NCI-H1436 (cell line): ENCODE measurements at places on chromosomes 11 and 22.

GRCh38 chr22:46297151-46297812 lies 612 bp downstream of the GTSE1 start:
- DNase-seq = no peak

DNA sequence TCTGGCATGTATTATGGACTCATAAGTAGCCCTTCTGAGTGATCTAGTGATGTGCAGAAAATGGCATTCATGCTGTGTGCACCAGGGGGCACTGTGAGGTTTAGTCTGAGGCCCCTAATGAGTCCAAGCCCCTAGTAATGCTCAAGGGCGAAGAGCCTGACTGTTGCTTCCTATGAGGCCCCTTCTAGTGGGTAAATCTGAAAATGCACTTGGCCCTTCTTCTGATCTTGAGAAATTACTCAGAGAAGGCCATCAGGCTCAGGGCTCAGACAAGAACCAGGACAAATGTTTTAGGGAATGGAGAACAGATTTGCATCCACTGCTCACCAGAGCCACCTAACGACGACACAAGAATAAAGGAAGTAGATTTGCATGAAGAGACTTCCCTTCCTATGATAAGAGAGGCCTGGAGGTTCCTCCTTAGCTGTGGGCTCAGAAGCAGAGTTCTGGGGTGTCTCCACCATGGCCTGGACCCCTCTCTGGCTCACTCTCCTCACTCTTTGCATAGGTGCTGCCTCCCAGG lies 75.8 kb downstream of the GGTLC2 start:
- DNase-seq = no peak

- no peak for DNase-seq
These were observed 1.8 kb downstream of the GAS2 start for GRCh38 chr11:22668005-22668796.

DNA sequence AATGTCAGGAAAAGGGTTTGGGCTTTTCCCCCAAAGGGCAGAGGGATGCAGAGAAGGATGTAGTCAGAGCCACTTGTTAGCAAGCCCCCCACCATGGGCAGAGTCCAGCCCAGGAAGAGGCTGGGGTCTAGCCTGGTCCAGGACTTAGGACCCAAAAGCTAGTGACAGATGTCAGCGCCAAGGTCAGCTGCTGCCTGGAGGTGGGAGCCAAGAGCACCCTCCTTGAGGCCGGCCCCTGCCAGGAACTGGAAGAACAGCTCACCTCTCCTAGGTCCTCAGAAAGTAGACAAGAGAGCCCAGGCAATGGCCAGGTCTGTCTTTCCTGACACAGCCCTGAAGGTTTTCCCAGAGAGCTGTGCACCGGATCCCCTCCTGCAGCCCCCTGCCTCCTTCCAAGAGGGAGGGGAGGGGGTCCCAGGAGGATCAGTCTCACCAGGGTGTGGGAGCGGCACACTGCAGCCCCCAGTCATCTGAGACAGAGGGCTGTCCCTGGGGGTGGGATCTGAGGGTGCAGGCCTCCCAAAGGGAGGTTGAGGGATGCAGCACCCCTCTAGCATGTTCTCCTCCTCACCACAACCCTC lies 14.6 kb upstream of the ARHGEF17 start:
- DNase-seq = no peak

GRCh38 chr11:25159341-25159740 lies 662.5 kb downstream of the LUZP2 start:
- DNase-seq = no peak

- DNase-seq = no peak
These were observed 38.7 kb downstream of the MRTFA start for GRCh38 chr22:40597526-40598430.

- no peak for DNase-seq
These were observed 32.8 kb upstream of the SLC22A12 start for GRCh38 chr11:64558065-64558745.

- DNase-seq = peak; percentile 12
These were observed 29.2 kb downstream of the SC5D start for GRCh38 chr11:121321614-121322243.

DNA sequence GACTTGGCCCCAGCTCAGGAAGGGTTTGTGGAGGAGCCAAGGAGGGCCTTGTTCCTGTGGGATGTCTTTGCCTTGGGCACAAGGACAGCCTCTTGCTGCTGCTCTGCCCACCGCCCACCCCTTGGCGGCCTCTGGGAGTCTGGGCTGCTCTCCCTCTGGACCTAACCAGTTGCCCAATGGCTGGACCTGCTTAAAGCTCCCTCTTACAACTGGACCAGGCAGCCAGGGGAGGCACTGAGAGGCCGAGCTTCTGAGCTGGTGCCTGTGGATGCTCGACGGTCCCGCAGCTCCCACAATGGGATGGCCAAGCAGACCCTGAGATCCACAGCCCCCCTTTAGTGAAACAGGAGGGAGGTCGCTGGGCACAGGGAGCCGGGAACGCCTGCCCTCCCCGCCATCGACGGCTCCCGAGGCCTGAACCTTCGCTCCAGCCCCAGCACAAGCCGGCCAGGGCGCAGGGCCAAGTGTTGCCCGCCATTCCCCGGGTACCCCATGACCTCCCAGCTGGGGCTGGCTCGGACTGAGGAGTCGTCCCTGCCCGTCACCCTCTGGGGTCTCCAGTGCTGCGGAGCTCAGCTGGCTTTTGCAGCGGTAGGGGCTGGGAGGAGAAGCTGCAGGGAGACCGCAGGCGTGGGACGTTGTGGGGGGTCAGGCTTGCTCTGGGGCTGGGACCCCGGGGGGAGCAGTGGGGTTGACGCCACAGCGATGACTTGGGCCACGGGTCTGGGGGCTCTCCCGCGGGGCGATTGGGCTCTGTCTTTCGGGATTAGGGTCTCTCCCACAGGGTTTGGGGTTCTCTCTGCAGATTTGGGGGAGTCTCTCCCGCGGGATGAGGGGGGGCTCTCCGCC lies 584 bp upstream of the GAL start:
- no peak for DNase-seq

DNA sequence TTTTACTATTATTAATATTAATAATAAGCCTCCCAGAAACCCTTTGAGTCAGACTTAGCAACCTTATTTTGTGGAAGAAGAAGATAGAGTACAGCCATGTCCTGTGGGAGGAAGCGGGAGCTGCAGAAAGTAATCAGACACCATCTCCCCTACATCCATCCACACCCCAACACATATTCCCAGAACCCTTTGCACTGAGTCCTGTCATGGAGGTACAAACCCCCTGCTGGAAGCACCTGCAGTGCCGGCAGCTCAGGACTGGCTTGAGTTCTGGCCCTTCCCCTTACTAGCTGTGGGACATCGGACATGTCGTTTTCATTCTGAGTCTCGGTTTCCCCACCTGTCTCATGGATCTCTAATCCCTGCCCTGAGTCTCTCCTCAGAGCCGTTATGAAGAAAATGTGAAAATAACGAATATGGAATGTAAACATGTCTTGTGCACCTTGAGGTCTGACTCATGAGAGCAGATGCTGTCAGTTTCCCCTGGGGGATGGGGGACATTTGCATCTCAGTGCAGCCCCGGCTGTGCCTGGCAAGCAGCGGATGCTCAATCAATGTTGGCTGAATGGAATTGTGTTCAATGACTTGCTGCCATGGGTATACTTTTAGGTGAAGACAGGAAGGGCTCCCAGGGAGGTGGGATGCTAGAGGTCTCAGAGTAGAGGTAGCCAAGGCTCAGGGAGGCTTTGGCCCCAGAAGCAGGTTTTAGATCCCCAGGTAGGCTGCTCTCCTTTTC lies 45.4 kb downstream of the TP53I11 start:
- DNase-seq = no peak

DNA sequence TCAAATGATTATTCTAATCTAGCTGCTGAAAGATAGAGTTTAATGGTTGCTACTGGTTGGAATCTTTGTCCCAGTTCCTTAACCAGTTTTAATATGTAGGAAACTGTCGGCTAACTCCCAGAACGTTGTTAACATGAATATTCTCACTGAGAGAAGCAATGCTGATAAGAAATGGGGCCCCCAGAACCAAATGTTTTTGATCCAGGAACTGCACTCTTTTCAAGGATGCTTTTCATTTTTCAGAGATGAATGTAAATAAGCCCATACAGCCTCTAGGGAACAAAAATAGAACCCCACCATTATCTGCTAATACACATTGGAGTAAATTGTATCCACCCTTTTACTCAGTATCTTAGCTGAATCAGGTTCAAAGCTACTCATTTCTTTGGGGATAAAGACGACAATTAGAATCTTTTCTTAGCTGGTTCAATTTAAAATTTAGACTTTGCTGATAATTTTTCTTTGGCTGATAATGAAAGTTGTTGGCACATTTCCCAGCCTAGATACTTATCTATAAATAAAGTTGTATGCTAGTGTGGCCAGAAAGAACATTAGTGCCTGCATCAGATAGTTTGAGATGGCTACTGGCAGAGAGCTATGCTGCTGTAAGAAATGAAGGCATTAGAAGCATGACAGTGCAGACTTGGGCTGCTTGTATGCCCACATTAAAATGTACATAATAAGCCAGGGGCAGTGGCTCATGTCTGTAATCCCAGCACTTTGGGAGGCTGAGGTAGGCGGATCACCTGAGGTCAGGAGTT lies 323.3 kb upstream of the PDGFD start:
- DNase-seq = no peak

GRCh38 chr11:28243581-28243980 lies 135.4 kb downstream of the METTL15 start:
- DNase-seq = no peak
